Cortex of kidney (tissue), 1 donor: ENCODE measurements at places on chromosomes 16 and 17.

DNA sequence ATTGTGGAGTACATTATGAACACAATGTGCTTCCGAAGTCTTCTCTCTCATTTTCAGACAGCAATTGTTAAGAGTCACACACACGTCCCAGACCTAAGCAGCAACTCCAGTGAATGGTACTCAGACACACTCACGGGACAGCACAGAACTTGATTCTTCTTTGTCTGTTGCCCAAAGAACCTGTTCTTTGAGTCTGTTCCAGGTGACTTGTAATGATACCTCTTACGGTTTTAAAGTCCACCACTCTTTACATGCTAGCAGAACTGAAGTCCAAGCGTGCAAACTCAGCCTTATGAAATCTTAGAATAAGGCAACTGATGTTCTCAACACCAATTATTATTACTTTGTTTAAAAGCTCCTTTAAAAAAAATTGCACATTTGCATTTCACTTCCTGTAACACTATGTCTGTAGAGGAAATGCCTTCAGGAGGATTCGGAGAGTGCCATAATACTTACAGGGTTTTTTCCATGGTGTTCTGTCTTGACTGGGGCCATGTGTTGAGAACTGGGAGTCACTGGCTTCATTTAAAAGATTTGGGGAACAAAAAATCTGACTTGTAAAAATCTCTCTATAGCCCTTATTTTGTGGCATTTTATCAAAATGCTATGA, 48.1 kb downstream of the MARF1 start:
- DNase-seq = no peak

DNA sequence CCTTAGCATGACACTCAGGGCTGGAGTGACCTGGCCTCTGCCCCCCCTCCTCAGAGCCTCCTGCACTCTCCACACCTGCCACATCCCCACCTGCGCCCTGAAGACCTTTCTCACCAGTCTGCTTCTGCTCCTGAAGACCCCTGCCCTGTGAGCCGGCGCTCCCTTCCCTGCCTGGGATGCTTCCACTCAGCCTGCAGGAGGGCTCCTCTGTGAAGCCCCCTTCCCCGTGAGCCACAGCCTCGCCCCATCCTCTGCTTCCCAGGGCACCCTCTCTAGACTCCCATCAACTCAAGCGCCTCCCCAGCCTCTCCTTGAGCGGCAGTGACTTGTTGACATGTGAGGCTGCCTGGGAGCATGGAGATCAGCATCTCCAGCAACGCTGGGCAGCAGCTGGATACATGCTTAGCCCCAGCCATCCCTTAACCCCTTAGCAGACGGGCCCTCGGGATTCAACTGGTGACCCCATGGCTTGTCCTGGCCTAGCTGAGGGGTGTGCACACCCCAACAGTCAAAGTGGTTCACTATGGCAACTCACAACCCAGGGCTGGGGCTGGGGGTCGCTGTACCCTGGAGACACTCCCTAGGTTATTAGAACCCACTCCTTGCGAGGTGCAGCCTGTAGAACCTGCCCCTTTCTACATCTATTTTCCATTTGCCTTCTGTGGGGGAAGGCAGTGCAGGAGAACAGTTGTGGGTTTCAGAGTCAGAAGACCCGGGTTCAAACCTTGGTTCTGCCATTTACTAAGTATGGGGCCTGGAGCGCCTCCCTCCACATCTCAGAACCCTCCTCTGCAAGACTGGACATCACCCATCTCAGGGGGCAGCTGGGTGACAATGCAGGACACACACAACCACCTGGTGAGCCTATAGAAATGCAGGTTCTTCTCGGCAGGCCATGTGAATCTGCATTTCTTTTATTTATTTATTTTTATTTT, 21.5 kb downstream of the TMEM235 start:
- DNase-seq = no peak

GRCh38 chr16:651844-652243, 2.7 kb downstream of the WDR90 start:
- DNase-seq = no peak

DNA sequence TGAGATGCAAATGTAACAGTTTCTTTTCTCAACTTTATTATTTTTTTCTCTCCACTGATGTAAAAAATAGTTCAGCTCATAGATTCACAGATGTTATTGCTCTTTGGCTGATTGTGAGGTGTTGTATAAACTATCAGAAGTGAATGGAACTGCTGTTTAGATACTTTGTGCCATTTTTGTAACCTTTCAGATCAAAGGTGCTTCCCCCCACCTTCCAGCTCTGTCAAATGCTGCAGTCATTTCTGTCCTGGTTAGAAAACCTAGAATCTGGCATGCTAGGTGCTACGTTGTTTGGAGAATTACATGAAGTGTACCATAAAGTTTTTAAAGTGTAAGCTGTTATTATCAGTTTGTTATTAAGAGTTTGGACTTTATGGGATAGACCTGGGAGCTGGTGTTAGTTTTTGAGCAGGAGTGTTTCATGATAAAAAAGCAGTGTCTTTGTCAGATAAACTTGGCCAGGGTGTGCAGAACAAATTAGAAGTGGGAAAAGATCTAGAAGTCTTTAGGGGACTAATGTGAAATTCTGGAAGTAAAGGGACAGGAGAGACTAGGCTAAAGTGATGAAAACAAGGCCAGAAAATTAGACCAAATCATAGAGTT, 1.8 kb upstream of the WIPI1 start:
- no peak for DNase-seq

DNA sequence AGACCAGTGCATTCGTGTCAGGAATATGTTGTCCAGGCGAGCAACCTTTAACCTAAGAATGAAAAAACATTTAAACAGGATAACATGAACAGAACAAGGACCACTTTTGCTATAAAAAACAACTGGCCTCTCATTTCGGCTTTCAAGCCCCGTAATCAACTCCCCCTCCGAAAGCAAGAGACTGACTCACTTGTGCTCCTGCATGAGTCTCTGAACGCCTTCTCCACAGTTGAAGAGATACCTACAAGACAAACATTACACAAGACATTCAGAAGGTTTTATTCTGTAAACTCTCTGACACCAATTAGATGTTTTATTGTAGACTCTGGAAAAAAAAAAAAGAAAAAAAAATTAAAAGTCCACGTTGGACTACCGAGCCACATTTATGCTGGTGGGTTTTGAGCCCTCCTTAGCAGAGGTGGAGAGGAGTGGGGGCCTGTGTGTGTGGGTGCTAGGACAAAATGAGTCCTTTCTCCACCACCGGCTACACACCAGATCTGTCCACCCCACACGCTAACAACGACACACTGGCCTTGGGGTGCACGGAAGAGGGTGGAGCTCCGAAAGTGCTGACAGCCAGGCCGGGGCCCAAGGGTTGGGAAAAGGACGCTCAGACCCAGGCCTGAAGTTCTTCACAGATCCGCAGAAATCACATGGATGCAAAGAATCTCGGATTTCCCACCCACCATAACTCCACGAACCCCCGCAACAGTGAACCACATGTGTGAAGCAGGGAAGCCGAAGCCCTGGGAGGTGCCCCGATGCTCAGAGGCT, 759 bp downstream of the ELAC2 start:
- DNase-seq = no peak

GRCh38 chr16:70437582-70438557, 1.0 kb downstream of the ST3GAL2 start:
- no peak for DNase-seq

DNA sequence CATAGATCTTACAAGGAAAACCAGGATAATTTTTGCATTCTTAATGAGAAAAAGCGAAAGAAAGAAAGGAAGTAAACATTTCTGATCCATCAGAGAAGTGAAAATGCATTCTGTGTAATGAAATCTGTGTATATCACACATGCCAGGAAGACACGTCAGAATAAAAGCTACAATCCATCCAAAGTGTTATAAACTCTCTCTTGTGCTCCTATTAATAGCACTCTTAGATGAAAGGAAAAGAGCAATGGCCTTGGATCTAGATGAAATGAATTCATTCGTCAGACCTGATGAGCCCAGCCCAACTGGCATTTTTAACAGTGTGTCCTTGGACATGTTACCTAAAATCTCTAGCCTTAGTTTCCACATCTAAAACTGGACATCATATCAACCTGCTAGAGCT, 885.5 kb downstream of the CDH11 start:
- no peak for DNase-seq

GRCh38 chr17:77422104-77422747, 281.5 kb downstream of the SEC14L1 start:
- no peak for DNase-seq
